ENCODE measurements at places on chromosomes 5 and 9. TPM values are rescaled to one million over a fixed set of nuclear protein-coding genes. Genes with fewer than 3 reads are reported as not detected.

PCDHB12 gene
- total RNA-seq = not detected

TAF11L10 gene
- not detected for total RNA-seq

ELAVL2 gene
- total RNA-seq = not detected

ABLIM3 gene
- not detected for total RNA-seq

PDGFRB gene
- 0.46 TPM for total RNA-seq

ACER2 gene
- 1.0 TPM for total RNA-seq

GRCh38 chr5:44809215-44809955, 638 bp downstream of the MRPS30 start:
- H3K36me3 ChIP-seq = peaks cover 32% of the 10 kb centered on the region
- no peaks in the 10 kb centered on the region for H3K27me3 ChIP-seq
- H3K4me3 ChIP-seq = peak overlapping the region; percentile 94
- peak; percentile 39 for DNase-seq

GRCh38 chr5:153147891-153148623, 342.4 kb upstream of the GRIA1 start:
- no peak for DNase-seq
- H3K4me3 ChIP-seq = no peak overlapping the region
- no peaks in the 10 kb centered on the region for H3K36me3 ChIP-seq

GRCh38 chr5:141260458-141261237, 15.5 kb downstream of the PCDHB15 start:
- DNase-seq = no peak
- no peaks in the 10 kb centered on the region for H3K36me3 ChIP-seq
- H3K4me1 ChIP-seq = no peaks in the 10 kb centered on the region
- H3K27ac ChIP-seq = no peak overlapping the region
- no peak overlapping the region for H3K4me3 ChIP-seq
- no peaks in the 10 kb centered on the region for H3K27me3 ChIP-seq

GRCh38 chr5:145408048-145408341, 427.1 kb downstream of the PRELID2 start:
- no peaks in the 10 kb centered on the region for H3K27me3 ChIP-seq
- no peak overlapping the region for H3K27ac ChIP-seq
- H3K4me3 ChIP-seq = no peak overlapping the region
- no peaks in the 10 kb centered on the region for H3K36me3 ChIP-seq

DNA sequence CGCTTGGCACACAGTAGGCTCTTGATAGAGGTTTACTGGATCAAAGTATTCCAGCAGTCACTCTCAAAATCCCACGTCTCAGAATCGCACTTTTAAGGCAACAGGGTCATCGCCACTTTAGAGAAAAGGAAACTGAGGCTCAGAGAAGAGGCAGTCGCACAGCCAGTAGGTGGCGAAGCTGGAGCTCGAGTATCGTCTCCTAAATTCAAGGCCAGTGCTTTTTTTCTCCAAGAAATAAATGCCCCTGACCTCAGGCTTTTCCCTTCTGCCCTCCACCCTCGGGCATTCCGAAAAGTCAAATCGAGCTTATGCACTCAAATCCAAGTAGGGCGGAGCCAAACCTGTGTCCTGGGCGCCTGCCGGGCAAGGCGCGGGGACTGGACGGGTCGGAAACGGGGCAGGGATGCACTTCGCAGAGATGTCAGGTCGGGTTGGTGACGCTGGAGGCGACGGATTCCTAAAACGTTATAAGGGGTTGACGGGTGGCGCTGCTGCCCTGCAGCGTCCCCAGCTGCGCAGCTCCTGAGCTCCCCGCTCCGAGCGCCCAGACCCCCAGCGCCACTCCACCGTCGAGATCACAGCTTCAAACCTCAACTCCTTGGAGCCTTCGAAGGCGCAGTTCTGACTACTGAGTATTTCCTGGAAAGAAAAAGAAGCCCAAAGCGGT, 4.7 kb upstream of the FOXB2 start:
- H3K4me3 ChIP-seq = no peak overlapping the region
- peaks cover 86% of the 10 kb centered on the region for H3K27me3 ChIP-seq
- no peak overlapping the region for H3K27ac ChIP-seq
- peaks cover 7% of the 10 kb centered on the region for H3K4me1 ChIP-seq
- no peak for DNase-seq

GRCh38 chr5:33310451-33310850, 130.3 kb upstream of the TARS1 start:
- DNase-seq = no peak
- H3K4me3 ChIP-seq = no peak overlapping the region
- H3K27ac ChIP-seq = no peak overlapping the region
- no peaks in the 10 kb centered on the region for H3K36me3 ChIP-seq

- H3K27me3 ChIP-seq = no peaks in the 10 kb centered on the region
- no peak for DNase-seq
- H3K4me3 ChIP-seq = no peak overlapping the region
- H3K36me3 ChIP-seq = no peaks in the 10 kb centered on the region
- peaks cover 7% of the 10 kb centered on the region for H3K4me1 ChIP-seq
- no peak overlapping the region for H3K27ac ChIP-seq
Measured at GRCh38 chr5:174457141-174457678, 267.2 kb upstream of the MSX2 start.

- H3K4me3 ChIP-seq = no peak overlapping the region
- H3K4me1 ChIP-seq = peaks cover 79% of the 10 kb centered on the region
- DNase-seq = no peak
- H3K27me3 ChIP-seq = no peaks in the 10 kb centered on the region
- peaks cover 50% of the 10 kb centered on the region for H3K36me3 ChIP-seq
Measured at GRCh38 chr5:143054480-143054941, 284.3 kb downstream of the ARHGAP26 start.

DNA sequence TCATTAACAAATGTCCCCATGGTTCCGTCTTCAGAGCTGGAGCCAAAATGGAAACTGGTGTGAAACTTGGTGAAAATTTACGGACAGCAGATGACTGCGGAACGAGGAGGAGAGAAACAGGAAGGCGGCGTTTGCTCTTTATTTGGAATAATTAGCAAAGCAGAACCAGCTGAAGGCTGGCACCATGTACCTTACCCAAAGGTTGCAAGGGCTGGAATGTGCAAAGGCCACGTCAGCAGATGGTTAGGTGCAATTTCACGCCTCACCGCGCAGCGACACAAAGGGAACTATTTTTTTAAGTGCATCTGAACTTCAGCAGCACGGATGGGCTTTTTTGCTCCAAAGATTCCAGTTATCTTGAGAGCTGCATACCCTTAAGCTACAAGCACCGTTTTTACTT, 127.4 kb downstream of the COL23A1 start:
- no peaks in the 10 kb centered on the region for H3K27me3 ChIP-seq
- H3K4me3 ChIP-seq = no peak overlapping the region
- no peak overlapping the region for H3K27ac ChIP-seq
- H3K4me1 ChIP-seq = no peaks in the 10 kb centered on the region

- no peak for DNase-seq
- peaks cover 19% of the 10 kb centered on the region for H3K4me1 ChIP-seq
- peaks cover 53% of the 10 kb centered on the region for H3K27me3 ChIP-seq
- H3K36me3 ChIP-seq = no peaks in the 10 kb centered on the region
Measured at GRCh38 chr5:32708949-32709348, 2.2 kb upstream of the NPR3 start.

DNA sequence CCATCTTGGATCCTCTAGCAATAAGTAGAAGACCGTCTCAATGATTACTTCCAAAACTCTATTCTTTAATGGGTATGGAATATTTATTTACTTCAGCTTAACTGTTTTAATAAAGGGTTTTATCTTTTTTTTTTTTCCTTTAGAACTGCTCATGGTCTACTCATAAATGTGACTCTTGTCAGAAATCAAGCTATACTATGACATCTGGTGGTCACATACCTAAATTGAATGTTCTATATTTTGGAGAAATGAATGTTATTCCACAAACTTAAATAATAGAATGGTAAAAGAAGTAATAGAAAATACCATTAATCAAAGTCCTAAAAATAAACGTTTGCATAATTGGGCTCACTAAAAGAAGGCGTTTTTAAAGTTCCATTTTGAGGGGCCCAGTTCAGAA, 131.2 kb upstream of the PLCXD3 start:
- H3K4me3 ChIP-seq = no peak overlapping the region
- H3K4me1 ChIP-seq = peaks cover 3% of the 10 kb centered on the region

GRCh38 chr5:50574121-50574520, 92.3 kb upstream of the PARP8 start:
- H3K27me3 ChIP-seq = no peaks in the 10 kb centered on the region
